ENCODE measurements at places on chromosomes 5 and 9.

- DNase-seq = no peak
These were observed 145.0 kb downstream of the ZNF462 start for GRCh38 chr9:107008011-107008410.

GRCh38 chr9:116605904-116606341, 81.2 kb upstream of the TRIM32 start:
- DNase-seq = no peak

DNA sequence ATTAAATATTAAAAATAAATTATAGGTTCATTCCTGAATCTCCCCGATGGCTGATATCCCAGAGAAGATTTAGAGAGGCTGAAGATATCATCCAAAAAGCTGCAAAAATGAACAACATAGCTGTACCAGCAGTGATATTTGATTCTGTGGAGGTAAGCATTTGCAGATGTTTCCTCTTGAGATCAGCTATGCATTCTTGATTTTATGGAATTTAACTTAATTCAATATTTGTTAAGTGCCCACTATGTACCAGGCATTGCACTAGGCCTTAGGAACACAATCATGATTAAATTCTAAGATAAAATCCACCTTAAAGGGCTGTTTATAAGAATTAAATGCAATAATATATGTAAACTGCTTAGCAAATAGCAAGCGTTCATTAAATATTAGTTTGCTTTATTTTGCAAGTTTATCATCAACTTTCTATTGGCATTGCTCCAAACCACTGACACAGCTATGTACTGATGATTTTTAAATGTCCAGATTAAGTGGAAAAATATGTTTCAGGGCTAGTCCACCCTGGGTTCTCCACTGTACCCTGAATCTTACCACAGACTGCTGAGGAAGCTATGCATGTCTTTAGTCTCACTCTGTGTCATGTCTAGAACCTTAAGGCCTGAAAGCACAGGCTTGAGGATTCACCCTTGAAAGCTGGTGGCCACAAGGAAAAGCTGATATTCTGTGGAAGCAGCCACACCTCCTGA, 33.2 kb downstream of the SLC22A4 start:
- DNase-seq = no peak

- DNase-seq = peak; percentile 42
These were observed 110.4 kb downstream of the TRPM6 start for GRCh38 chr9:74777136-74777879.

- no peak for DNase-seq
These were observed 61.3 kb downstream of the SECISBP2 start for GRCh38 chr9:89379508-89380115.

DNA sequence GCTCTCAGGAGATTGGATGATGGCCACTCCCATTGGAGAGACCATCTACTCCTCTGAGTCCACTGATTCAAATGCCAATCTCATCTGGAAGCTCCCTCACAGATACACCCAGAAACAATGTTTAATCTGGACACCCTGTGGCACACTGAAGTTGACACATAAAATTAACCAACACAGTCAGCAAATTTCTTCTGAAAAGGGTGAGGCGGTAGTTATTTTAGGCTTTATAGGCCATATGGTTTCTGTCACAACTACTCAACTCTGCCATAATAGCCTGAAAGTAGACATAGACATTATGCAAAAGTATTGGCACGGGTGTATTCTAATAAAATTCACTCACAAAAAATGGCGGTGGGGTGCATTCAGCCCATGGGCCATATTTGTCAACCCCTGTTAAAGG, 244.5 kb upstream of the VLDLR start:
- DNase-seq = no peak

DNA sequence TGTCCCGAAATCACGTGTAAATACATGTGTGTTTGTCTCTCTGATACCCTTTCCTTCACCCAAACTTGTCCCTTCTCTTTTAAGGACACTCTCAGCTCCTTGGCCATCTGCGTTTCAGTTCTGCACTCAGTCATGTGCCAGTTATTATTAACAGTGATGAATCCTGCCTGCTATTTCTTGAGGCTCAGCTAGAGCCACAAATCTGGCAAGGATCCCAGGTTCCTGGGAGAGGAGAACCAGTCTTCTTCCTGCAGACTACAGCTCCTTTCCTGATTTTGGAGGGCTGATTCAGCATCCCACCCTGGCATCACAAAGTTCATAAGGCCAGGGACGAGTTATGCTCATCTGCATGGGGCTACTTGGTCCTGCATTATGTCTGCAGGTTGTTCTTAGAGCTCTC, 5.6 kb downstream of the MAMDC2 start:
- no peak for DNase-seq

- DNase-seq = no peak
These were observed at the start of gene ARSI for GRCh38 chr5:150302301-150303069. TSS of gene ARSI (minus strand) at chr5:150302905. CDS start at chr5:150302373, 532 bp downstream.

- no peak for DNase-seq
These were observed 284.2 kb upstream of the IRX1 start for GRCh38 chr5:3311433-3311832.

GRCh38 chr5:5884593-5884992, 462.1 kb downstream of the ICE1 start:
- no peak for DNase-seq

DNA sequence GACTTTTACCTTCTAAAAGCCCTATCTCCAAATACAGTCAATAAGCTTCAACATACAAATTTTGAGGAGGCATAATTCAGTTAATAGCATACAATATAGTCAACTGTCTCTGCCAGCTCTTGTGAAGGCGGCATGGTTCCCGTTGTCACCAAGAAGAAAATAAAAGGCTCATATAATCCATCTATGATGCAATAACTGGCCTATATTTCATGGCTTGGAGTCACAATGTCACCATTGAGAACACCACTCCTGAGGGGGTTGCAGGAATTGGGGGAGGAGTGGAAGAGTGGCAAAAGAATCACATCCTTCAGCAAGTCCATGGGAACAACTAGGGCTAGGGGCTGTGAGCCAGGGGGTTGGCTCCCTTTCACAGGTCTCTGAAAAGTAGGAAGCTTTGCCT, 16.0 kb upstream of the ASTN2 start:
- DNase-seq = no peak

DNA sequence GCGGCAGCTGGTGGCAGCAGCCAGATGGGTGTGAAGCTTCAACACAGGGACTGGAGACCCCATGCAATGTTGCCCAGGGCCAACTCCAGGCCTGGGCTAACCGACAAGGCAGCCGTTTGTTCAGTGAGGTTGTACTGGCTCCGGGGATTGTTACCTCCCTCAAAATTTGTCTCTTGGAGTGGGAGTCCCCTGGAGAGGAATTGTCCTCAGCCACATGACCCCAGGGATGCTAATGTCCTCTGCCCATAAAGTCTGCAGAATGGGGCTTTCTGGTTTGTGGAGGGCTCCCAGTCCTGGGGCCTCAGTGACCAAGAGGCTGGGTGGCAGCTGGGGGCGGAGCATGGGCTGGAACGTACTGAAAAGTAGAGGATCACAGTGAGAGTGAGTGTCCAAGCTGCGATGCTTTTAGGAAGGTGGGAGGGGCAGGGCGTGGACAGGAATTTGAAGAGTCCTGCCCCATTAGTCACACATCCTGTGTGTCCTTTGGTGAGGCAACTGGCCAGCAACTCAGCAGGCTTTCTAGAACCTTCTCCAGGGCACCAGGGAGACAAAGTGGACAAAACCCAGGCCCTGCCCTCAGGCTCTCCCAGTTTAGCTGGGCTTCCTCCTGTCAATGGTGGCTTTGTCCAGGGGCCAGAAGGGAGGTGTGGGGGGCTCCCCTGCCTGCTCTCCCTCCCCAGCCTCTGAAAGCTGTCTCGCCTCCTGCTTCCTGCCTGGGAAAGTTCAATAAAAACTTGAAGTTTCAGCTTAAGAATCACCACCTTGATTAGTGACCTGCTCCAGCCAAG, 114.0 kb downstream of the NSG2 start:
- no peak for DNase-seq

DNA sequence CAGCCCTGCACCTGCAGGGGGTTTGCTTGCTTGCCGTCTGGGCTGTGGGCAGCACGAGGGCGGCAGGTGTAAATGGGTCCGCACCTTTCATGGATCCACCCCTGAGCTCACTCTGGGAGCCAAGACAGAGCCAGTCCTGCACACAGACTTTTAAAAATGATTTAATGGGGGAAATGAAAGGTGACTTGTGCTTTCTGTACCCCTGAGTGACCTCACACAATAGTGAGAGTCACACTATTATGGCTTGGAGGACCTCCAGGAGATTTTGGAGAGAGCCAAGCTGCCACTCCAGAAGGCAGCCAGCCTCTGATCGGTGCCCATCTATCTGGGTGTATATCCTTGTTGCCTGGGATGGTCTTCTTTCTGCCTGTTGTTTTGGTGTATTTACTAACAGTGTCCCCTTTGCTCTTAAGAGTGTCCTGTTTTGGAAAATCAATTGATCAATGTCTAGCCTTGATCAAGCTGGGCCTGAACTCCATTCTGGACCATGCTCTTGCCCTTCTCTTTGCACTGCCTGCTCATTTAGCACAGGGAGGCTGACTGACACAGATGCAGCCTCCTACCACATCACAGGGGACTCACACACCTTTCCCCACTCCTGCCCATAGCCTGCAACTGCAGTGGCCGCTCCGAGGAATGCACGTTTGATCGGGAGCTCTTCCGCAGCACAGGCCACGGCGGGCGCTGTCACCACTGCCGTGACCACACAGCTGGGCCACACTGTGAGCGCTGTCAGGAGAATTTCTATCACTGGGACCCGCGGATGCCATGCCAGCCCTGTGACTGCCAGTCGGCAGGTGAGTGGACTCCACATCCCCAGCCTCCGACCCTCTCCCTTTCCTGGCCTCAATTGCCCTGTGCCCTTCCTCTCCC, 29.5 kb downstream of the LAMC3 start:
- no peak for DNase-seq

- DNase-seq = no peak
These were observed 2.6 kb downstream of the DIAPH1 start for GRCh38 chr5:141615991-141616720.

DNA sequence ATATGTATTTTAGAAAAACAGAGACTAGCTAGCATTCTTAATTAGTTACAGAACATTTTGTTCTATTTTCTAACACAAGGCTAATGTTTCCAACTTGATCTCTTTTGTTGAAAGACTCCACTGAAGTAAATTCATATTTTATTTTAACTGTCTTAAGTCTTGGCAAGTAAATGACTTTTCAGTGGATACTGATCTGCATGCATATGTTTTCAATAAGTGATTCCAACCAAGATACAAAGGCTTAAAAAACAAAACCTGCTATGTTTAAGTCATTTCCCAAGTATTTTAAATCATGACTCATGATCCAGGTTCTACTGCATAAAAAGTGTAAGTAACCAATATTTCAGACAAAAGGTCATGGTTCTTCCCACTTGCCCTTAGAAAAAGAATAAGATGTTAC, 5.7 kb downstream of the CDO1 start:
- DNase-seq = no peak

- no peak for DNase-seq
These were observed 39.1 kb downstream of the ANGPTL2 start for GRCh38 chr9:127083138-127083980.

GRCh38 chr9:91994422-91994821, 44.4 kb upstream of the ROR2 start:
- no peak for DNase-seq

DNA sequence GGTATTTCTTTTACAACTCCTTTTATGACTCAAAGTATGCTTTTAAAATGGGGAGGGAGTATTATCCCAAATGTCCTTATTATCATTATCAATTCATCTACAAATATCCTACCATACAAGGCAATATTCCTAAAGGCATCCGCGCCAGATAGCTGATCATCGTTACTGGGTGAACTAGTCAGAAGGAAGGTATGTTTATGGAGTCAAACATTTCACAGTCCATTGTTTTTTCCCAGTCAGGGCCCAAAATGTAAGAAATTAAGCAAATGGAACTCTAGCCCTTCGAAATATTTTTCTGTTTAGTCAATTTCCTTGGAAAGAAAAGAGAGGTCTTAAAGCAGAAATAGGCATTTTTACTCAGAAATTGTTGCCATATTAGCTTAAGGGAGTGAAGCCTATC, 188.5 kb upstream of the CCNG1 start:
- no peak for DNase-seq

DNA sequence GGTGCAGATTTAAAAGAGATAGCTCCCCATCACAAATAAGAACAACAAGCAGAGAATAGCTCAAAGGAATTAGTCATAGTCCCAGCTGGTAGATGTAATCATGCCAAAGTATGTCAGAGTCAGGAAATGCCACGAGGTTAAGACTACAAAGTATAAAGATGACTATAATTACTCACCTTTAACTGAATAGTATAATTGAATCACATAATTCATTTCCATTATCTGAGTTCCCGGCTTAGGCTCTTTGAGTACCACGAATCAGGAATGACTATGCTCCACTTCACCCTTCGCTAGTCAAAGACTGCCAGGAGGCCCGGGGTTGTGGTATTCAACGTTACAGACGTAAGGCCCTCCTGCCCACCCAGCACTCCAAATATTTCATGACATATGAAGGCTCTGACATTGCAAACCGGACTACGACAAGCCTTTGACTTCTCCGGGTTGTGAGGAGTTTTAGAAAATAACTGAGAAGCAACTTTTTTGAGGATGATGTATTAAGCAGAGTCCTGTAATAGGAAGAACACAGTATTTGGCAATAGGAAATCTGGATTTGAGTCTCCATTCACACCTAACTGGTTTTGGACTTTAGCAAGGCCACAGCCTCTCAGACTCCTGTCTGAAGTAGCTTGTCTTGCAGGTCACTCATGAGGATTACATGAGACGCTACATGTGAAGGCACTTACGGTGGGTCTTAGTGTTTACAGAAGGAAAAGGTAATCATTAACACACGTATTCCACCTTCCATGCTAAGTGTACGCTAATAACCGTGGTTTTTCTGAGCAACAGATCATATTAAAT, 64.6 kb downstream of the ENC1 start:
- DNase-seq = no peak

- no peak for DNase-seq
These were observed 7.7 kb downstream of the NR3C1 start for GRCh38 chr5:143395638-143396352.

- DNase-seq = no peak
These were observed 4.9 kb upstream of the PDGFRB start for GRCh38 chr5:150160448-150161081.

DNA sequence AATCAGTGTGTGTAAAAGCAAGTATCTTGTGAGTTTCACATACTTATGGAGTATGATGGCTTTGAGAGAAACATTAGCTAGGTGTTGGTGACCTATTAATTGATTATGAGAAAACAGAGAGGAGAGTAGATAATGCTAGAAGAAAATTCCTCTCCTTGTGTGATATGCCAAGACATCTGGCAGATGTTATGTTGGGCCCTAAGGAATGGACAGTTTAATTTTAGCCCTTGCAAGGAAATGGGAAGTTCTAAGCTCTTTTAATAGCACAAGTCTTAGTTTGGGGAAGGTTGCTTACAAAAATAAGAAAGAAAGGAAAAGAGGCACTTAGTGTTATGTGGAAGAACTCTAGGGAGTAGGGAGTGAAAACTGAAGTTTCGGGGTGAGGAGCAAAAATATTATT, 5.1 kb downstream of the ZNF462 start:
- no peak for DNase-seq

GRCh38 chr5:73558950-73559349, 6.5 kb downstream of the ANKRA2 start:
- no peak for DNase-seq

- no peak for DNase-seq
These were observed 47.5 kb upstream of the ARAP3 start for GRCh38 chr5:141729387-141730006.
